ENCODE measurements at places on chromosomes 1 and 21. TPM values are rescaled to one million over a fixed set of nuclear protein-coding genes. Genes with fewer than 3 reads are reported as not detected.

KCNJ10 gene
- 1.2 TPM for polyA plus RNA-seq

IFFO2 gene
- polyA plus RNA-seq = 1.5 TPM

OR2G6 gene
- polyA plus RNA-seq = not detected

RUNX1 gene
- polyA plus RNA-seq = 0.31 TPM

KRTAP19-3 gene
- polyA plus RNA-seq = not detected

TGFB2 gene
- polyA plus RNA-seq = 0.31 TPM

- peak; percentile 65 for DNase-seq
These were observed 3.1 kb downstream of the PANK4 start for GRCh38 chr1:2523191-2523890.

- DNase-seq = no peak
These were observed 7.8 kb upstream of the CD46 start for GRCh38 chr1:207744000-207744534.

- DNase-seq = peak; percentile 77
These were observed 54.3 kb downstream of the RPS6KA1 start for GRCh38 chr1:26583646-26584485.

DNA sequence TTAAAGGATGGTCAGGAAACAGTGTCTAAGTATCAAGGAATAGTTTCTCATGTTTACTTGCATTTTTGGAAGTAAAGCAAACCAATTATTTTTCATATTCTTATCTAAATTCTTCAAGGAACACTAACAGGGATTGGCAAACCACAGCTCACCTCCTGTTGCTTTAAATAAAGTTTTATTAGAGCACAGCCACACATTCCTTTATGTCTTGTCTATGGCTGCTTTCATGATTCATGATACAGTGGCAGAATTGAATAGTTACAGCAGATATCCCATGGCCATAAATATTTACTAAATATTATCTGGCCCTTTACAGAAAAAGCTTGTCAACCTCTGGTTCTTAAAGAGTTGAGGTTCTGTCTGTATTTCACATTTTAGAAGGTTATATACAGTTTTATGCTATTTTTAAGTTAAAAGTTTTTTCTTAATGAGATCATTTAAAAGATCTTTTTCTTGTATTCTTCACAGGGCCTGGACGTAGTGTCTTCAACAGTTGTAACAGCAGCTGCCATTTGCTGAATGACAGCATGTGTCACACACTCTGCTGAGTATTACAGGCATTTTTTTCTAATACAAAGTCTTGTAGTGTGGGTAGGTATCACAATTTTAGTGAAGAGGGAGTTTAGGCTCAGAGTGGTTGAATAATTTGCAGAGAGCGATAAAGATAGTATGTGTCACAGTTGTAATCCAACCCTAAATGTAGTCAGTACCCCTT, 2.6 kb downstream of the ZNF691 start:
- DNase-seq = no peak

GRCh38 chr21:46128106-46128932, 27.1 kb downstream of the FTCD start:
- no peak for DNase-seq
